ENCODE measurements at places on chromosomes 4 and X. TPM values are rescaled to one million over a fixed set of nuclear protein-coding genes. Genes with fewer than 3 reads are reported as not detected.

Gene MSX1
- 3.5 TPM for total RNA-seq

Gene TRIM61
- total RNA-seq, result 0.19 TPM

Gene ITM2A
- 14.5 TPM for total RNA-seq

Gene S100P
- total RNA-seq, result not detected

Gene KIF4A
- total RNA-seq, result 17.8 TPM

All from endothelial cell of coronary artery (primary cell).